Caki2 (cell line): ENCODE measurements at places on chromosomes 1 and 21.
A peak's percentile ranks its signal among the peaks of the same experiment; 100 is the strongest.

- DNase-seq: no peak
Observed at GRCh38 chr1:159829822-159830465, 3.3 kb downstream of the SLAMF8 start.

DNA sequence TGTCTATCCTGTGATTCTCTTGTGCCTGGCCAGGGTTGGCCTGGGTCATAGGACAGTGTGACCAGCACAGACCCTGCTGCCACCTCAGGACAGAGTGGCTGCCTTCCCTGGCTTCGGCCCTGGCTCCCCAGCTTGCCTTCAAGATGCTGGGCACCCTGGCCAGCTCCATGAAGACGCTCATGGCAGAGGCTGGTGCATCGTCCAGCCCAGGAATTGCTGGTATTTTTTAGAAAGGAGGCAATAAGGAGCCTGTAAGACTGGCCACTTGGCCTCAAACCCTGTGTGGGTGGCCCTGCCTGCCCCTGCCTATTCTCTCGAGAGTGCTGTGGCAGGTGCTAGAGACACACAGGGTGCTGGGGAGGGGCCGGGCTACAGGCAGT, 70.4 kb upstream of the ACTRT2 start:
- no peak for DNase-seq

GRCh38 chr1:228974273-228974672, 239.0 kb downstream of the RHOU start:
- DNase-seq: no peak

- no peak for DNase-seq
Observed at GRCh38 chr1:42851420-42851819, 5.0 kb downstream of the ZNF691 start.

- no peak for DNase-seq
Observed at GRCh38 chr1:171142416-171143385, 42.4 kb upstream of the FMO2 start.

- peak; percentile 72 for DNase-seq
Observed at GRCh38 chr1:15337656-15338402, 71.9 kb upstream of the EFHD2 start.

GRCh38 chr1:41492341-41492848, 7.9 kb upstream of the EDN2 start:
- DNase-seq: no peak

DNA sequence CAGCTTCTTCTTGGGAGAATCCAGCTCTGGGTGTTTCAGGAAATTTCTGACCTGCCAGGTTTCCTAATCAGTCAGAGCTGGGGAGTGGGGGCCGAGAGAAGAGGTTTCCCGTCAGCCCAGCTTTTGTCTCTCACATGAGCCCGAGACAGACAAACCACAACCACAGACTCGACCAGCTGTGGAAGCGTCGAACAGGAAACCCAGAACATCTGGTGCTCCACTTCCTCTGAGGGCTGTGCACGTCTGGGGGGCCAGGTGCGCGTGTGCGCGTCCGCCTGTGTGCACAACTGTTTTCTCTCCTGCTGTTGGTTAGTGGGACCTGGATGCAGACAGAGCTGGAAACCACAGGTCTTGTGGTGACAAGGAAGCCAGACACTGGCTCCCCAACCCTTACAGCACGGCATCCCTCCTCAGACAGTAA, 113.0 kb upstream of the SLC25A33 start:
- DNase-seq: no peak

DNA sequence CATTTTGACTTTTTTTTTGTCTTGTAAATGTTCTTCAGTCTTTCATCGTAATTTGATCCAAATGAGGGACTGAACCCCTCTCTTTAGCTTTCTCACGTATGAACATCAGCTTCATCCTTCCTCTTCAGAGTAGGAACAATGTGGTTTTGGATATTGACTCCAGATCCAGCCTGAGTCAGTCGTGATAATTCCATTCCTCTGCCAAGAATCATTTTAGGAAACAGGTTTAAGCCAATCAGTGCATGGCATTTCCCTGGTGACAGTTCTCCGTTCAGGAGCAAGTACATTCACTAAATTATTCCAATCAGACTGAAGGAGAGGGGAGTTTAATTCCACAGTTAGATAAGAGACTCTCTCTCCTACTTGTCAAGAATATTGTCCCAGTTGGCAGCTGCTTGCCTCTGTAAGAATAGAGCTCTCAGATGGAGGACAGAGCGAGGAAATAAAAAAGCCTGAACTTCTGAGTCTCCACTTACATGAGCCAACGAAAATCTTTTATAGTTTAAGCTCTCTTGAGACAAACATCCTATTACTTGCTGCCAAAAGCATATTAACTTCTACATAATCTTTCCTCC, 18.6 kb downstream of the RHOU start:
- no peak for DNase-seq

GRCh38 chr1:43934101-43934985, 742 bp downstream of the ARTN start:
- peak; percentile 54 for DNase-seq

- DNase-seq: peak; percentile 67
Observed at GRCh38 chr1:14929547-14930246, 223.8 kb upstream of the TMEM51 start.

GRCh38 chr1:23362218-23362713, 7.4 kb downstream of the ZNF436 start:
- DNase-seq: peak; percentile 28

- no peak for DNase-seq
Observed at GRCh38 chr1:32861904-32862695, 8.6 kb downstream of the FNDC5 start.

GRCh38 chr1:49060766-49061165, 284.1 kb upstream of the BEND5 start:
- DNase-seq: no peak
